ENCODE measurements at places on chromosomes 2 and 18.

- DNase-seq, result no peak
Observed at GRCh38 chr2:55887901-55888624, 35.5 kb downstream of the EFEMP1 start.

- no peak for DNase-seq
Observed at GRCh38 chr18:59878644-59879043, 21.2 kb upstream of the PMAIP1 start.

DNA sequence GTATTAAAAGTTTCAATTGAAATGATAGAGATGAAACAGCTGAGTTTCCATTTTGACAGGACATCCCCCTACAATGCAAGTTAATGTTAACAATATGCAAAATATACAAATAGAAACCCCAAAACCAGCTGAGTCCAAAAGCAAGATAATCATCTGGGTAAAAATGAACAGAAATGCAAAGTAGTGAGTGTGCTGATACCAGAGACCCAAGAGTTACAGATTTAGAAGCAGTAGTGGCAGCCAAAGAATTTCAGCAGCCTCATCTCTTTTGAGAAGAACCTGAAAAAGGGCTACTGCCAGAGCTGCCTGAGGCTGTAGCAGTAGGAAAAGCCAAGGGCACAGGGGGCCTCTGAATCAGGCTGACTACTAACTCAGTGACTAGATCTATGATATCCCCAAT, 82.6 kb downstream of the THADA start:
- DNase-seq, result no peak

DNA sequence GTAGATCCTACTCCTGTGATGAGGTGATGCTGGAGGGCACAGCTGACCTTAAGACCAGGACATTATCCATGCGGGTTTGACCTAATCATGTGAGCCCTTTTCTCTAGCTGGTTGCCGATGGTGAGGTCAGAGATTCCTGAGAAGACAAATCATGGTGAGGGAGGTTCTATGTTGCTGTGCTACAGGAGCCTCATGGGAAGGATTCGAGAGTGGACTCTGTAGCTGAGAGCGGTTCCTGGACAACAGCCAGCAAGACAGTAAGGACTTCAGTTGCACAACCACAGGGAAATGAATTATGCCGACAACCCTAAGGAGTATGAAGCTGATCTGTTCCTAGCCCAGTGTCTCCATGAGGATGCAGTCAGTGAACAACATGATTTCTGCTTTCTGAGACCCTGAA, 80.4 kb downstream of the EPB41L3 start:
- no peak for DNase-seq

- no peak for DNase-seq
Observed at GRCh38 chr18:55102501-55102900, 143.2 kb upstream of the CCDC68 start.

- DNase-seq, result no peak
Observed at GRCh38 chr18:34092796-34093195, 131.9 kb downstream of the NOL4 start.

DNA sequence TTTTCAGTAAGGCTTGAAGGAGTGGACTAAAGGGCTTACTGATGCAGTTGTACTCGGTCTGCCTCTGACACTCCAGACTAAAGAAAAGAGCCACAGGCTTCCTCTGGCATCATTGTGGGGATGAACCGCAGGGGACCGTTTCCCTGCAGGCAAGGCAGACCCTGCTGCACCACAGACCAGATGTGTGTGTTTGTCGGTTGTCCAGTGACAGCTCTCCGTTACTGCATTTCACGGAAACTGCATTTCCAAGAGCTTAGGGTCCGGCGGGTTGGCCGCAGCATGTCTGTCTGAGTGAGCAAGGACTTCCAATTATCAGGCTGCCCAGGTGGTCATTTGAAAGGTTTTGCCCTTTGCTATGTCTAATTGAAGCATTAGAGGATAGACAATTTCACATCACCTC, 98.1 kb downstream of the FAM210A start:
- DNase-seq, result no peak

GRCh38 chr2:218877891-218878290, 2.8 kb upstream of the WNT10A start:
- DNase-seq, result no peak

- no peak for DNase-seq
Observed at GRCh38 chr2:227339098-227339599, 14.1 kb downstream of the MFF start.

DNA sequence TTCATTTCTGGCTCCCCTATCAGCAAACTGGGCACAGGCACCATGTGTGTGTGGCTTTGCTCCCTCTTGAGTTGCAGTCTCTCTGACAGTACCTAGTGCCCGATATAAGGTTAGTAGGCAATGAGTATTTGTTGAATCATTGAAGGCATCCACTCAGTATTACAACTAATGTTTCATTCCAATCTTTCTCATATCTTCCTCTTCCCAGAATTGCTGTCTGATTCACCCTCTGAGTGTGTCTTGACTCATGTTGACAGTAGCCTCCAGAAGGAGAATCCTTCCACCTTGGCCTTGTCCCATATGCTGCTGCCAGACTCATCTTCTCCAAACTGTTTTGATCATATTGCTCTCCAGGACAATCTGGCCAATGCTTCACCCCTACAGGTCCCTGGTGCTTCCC, 202.5 kb downstream of the LRRTM1 start:
- DNase-seq, result no peak

GRCh38 chr2:28647682-28648081, 103.9 kb upstream of the PPP1CB start:
- DNase-seq, result no peak

- DNase-seq, result no peak
Observed at GRCh38 chr2:70508711-70509462, 44.7 kb downstream of the TGFA start.

- peak; percentile 69 for DNase-seq
Observed at GRCh38 chr2:101473911-101474701, 806 bp downstream of the RFX8 start.

DNA sequence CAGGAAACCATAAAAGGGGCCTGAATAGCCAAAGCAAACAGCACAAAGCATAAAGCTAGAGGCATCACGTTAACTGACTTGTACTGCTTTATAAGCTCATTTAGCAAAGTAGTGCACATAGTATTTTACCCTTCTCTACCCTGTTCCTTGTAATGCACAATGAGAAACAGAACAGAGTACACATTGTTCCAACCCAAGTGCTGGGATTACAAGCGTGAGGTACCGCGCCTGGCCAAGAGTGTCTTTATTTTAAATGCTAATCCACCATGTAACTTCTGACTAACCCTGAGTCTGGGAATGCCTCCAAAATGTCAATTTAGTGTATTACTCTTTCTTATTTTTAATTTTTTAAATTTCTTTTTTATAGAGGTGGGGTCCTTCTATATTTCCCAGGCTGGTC, 46.4 kb upstream of the STON1 start:
- no peak for DNase-seq

GRCh38 chr18:54822872-54823845, 5.1 kb upstream of the RAB27B start:
- DNase-seq, result no peak

DNA sequence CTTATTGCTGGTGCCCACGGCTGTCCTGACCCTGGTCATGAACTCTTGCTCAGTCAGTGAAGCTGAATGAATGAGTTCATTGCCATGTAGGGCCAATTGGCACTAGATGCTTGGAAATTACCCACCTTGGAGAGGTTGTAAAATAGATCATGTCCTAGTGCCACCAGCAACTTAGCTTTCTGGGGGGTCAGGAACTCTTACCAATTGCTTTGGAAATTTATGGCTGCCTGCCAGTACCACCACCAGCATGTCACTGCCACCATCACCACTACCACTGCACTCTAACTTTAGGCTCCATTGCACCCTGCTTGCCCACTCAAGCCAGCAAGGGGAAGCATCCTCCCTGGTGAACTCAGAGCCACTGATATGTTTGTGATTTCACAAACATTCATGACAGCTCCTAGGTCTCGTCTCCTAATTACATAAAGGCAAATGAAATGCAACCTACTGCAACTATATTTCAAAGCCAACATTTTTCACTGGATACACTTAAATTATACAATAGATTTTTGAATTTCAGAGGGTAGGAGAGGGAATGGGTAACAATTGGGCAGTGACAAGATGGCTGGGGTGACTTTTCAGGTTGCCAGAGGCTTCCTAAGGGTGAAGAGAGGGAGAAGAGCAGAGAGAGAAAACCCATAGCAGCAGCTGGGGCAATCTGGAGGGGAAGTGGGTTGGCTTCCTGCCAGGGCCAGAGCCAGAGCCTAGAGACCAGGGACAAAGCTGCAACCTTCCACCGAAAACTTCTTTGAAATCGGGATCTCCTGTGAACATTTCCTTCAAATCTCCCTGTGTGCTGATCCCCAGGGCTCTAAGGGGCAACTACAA, 3.5 kb upstream of the EMILIN1 start:
- no peak for DNase-seq

GRCh38 chr18:41378598-41378997, 576.4 kb upstream of the PIK3C3 start:
- no peak for DNase-seq

- no peak for DNase-seq
Observed at GRCh38 chr18:9530226-9531009, 55.1 kb downstream of the RALBP1 start.

GRCh38 chr2:191701696-191702095, 23.8 kb downstream of the NABP1 start:
- no peak for DNase-seq

DNA sequence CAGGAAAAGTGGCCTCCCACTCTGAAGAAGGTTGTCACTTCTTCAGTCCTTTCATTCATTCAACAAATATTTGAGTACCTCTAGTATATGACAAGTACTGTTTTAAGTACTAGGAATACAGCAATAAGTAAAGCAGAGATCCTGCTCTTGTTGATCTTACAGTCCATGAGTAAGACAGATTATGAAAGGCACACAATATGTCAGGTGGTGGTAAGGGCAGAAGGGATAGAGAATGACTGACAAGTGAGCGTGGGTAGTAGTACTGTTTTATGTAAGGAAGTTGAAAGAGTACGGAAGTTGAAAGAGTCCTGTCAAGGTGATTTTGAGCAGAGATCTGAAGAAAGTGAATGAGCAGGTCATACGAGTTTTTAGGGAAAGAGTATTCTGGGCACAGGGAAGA, 111.3 kb downstream of the GALNT1 start:
- DNase-seq, result no peak

DNA sequence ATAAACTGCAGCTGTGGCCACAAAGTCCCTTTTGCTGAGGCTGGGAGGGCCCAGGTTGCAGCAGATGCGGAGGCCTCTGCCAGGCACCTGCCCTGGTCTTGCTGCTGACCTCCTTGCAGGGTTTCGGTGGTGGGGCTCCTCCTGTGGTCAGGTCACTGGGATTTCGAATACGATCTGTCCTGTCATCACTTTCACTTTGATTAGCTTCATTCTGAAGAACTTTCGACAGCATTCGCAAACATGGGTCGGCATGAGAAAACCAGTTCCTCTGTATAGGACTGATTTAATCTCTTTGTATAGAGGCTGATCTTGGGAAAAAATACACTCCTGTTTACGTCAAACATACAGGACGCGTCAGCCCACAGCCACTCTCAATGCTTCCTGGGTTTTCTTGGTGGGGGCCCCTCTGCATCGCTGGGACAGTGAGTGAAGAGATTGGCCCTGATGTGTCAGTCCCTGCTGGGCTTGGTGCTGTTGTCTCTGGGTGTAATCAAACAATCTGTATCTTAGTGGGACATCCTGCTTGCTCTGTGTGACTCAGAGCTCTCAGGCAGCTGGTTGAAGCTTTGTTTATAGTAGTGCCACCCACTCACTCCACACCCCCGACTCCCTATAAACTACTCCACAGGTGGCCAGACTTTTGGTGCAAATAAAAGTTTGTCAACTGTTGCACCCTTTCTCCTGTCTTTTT, 209.4 kb upstream of the CXCR4 start:
- no peak for DNase-seq

DNA sequence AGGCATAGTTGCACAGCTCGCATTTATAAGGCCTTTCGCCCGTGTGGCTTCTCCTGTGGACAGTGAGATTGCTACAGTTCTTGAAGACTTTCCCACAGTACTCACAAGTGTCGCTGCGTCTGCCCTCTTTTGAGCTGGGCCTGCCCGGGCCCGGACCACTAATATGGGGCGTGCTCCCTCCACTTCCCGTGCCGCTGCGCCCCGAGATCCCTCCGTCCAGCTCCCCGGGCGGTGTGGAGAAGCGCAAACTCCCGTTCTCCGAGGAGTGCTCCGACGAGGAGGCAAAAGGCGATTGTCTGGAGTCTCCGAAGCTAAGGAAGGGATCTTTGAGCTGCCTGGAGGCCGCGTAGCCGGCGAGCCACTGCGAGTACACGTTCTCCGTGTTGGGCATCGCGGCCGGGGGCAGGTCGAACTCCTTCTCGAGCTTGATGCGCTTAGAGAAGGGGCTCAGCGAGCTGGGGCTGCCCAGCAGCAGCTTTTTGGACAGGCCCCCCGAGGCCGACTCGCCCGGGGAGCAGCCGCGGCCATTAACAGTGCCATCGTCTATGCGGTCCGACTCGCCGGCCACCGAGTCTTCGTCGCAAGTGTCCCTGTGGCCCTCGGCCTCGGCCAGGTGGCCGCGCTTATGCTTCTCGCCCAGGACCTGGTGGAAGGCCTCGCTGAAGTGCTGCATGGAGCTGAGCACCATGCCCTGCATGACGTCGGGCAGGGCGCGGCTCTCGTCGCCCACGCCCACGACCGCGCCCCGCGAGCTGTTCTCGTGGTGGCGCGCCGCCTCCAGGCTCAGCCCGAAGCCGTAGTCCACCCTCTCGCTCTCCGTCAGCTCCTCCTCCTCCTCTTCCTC, 92.7 kb downstream of the BCL11A start:
- no peak for DNase-seq

- DNase-seq, result no peak
Observed at GRCh38 chr2:217701622-217702021, 301.2 kb downstream of the TNS1 start.

- DNase-seq, result no peak
Observed at GRCh38 chr2:8659092-8659734, 22.6 kb upstream of the ID2 start.

DNA sequence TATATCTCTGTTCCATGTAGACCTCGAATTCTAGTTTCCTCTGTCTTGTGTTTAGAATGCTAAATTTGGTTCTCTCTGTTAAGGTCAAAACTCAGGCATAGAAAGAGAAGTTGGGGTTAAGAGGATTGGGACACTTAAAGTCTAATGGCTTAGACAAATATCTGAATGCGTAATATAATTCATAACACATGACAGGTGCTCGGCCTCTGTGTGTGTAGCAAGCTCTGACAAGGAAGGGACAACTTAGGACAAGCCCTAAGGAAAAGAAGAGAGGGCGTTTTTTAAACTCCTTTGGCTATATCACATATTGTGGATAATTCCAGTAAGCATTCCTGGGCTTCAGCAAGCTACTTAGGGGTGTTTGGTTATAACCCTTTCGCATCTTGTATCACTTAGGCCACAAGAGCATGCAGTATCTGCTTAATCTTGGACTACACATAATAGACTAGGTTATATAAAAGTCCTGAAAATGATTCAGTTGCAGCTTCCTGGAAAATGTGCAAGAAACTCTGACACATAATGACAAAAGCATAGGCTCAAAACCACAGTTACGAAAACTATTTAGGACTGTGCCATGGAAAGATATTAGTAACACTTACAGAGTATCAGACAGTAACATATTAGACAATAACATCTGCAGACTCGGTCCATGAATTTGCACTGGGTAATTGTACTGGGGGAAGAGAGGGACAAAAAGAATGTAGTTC, 16.1 kb upstream of the CREB1 start:
- no peak for DNase-seq

All from frontal cortex (tissue), 4 donors.